ENCODE measurements at places on chromosomes 5 and 9. TPM values are rescaled to one million over a fixed set of nuclear protein-coding genes. Genes with fewer than 3 reads are reported as not detected.

DNA sequence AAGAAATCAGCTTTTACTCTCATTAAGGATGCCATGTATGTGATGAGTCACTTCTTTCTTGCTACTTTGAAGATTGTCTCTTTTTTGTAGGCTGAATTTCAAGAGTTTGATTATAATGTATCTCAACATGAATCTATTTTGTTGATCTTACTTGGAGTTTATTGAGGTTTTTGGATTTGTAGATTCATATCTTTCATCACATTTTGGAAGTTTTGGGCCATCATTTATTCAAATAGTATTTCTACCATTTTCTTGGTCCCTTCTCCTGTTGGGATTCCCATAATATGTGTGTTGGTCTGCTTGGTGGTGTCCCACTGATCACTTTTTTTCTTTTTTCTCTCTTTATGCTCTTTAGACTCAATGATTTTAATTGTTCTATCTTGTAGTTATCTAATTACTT lies 116.3 kb downstream of the CNTLN start:
- H3K36me3 ChIP-seq, result no peaks in the 10 kb centered on the region
- no peak overlapping the region for H3K27ac ChIP-seq
- no peak for DNase-seq
- H3K4me1 ChIP-seq, result no peaks in the 10 kb centered on the region

- H3K27me3 ChIP-seq, result no peaks in the 10 kb centered on the region
- H3K4me3 ChIP-seq, result no peak overlapping the region
- H3K4me1 ChIP-seq, result peaks cover 20% of the 10 kb centered on the region
- no peak for DNase-seq
- H3K27ac ChIP-seq, result no peak overlapping the region
- no peaks in the 10 kb centered on the region for H3K36me3 ChIP-seq
Observed at GRCh38 chr5:138951986-138952735, 77.0 kb upstream of the LRRTM2 start.

GRCh38 chr9:105725370-105725769 lies 31.0 kb downstream of the TMEM38B start:
- no peaks in the 10 kb centered on the region for H3K27me3 ChIP-seq
- H3K27ac ChIP-seq, result no peak overlapping the region
- peaks cover 37% of the 10 kb centered on the region for H3K36me3 ChIP-seq
- H3K4me3 ChIP-seq, result no peak overlapping the region
- no peak for DNase-seq

DNA sequence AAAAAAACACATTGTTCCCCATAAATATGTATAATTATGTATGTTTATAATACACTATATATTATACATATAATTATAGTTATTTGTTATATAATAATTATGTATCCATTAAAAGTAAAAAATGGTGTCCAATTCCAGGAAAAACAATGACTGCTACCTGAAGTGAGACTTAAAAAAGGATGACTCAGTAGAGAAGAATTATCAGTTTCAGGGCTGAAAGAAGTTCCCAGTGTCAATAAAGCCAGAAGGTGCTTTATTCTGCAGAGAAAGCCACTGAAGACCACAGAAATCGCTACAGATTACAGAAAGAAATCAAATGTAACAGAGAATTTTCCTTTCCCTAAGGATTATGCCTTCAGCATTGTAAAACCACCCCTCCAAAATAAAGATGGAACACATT lies 50.9 kb downstream of the ANKRD31 start:
- no peak overlapping the region for H3K27ac ChIP-seq
- H3K4me3 ChIP-seq, result no peak overlapping the region
- H3K36me3 ChIP-seq, result peaks cover 1% of the 10 kb centered on the region
- H3K27me3 ChIP-seq, result no peaks in the 10 kb centered on the region
- DNase-seq, result no peak
- peaks cover 13% of the 10 kb centered on the region for H3K4me1 ChIP-seq

DNA sequence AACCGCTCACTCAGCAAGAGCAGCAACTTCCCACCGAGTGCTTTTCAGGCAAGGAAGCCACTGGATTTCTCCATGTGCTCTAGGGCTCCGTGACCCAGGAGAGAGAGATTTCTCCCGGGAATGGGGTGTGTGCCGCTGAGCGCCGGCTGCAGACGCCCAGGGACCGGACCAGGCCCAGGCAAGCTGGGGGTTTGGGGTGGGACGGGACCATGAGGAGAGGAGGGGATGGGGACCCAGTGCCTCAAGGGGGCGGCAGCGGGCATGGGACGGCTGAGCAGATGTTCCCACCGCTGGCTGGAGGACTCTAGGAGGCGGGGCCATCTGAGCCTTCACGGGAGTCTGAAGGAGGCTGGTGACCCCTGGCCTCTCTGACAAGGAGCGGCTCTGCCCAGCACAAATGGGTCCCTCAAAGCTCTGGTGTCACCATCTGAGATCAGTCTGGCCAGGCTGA lies 8.5 kb downstream of the LCN9 start:
- no peak overlapping the region for H3K27ac ChIP-seq
- H3K27me3 ChIP-seq, result peaks cover 2% of the 10 kb centered on the region
- no peaks in the 10 kb centered on the region for H3K4me1 ChIP-seq
- no peak overlapping the region for H3K4me3 ChIP-seq

DNA sequence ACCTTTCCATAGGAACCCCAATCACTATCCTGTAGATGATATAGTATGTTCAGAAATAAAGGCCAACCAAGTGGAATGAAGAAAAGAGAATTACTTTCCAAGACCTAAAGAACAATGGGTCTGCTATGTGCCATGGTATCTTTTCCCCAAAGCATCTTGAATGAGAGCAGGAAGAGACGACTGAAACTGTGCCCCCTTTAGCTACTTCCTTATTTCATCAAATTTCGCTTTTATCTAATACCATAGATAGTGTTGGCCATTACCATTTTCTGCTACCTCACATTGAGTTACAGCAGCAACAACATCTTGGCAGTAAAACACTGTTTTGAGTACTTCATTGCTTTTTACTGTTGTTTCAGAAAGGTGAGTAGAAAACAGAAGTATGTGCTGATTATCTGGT lies 266.6 kb downstream of the CD180 start:
- H3K27ac ChIP-seq, result no peak overlapping the region
- H3K4me1 ChIP-seq, result no peaks in the 10 kb centered on the region
- H3K36me3 ChIP-seq, result no peaks in the 10 kb centered on the region
- H3K27me3 ChIP-seq, result peaks cover 12% of the 10 kb centered on the region
- H3K4me3 ChIP-seq, result no peak overlapping the region

- no peaks in the 10 kb centered on the region for H3K36me3 ChIP-seq
- H3K4me3 ChIP-seq, result peak overlapping the region; percentile 4
- H3K27me3 ChIP-seq, result peaks cover 73% of the 10 kb centered on the region
- H3K4me1 ChIP-seq, result peaks cover 38% of the 10 kb centered on the region
- peak; percentile 38 for DNase-seq
- no peak overlapping the region for H3K27ac ChIP-seq
Observed at GRCh38 chr9:93951655-93952118, 3.5 kb downstream of the BARX1 start.

DNA sequence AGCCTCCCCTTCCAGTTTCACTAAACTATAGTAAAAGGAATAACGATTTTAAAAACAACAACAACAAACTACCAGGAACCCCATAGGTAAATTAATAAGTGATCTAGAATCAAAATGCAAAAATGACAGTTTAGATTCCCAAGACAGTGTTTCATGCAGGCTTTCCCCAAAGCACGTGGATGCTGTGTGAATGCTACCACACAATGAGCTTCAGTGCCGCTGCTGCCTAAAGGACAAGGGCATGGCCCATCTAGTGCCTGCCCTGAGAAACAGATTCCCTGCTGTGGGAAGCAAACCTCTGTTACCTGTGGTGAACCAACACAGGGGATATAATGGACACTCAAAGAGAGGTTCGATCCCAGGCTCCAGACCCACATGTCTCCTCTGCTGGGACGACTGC lies 23.7 kb upstream of the CKMT2 start:
- H3K27me3 ChIP-seq, result no peaks in the 10 kb centered on the region
- H3K27ac ChIP-seq, result no peak overlapping the region
- H3K4me3 ChIP-seq, result no peak overlapping the region
- no peak for DNase-seq
- peaks cover 1% of the 10 kb centered on the region for H3K36me3 ChIP-seq

Gene TMEM174
- total RNA-seq, result not detected

Gene TIMD4
- total RNA-seq, result 2.3 TPM

Gene OSTF1
- total RNA-seq, result 72.6 TPM

Gene SARDH
- 7.8 TPM for total RNA-seq
